ENCODE measurements at places on chromosomes 6 and 20.

GRCh38 chr6:88653936-88654335 lies 309.5 kb downstream of the RNGTT start:
- no peak for DNase-seq

GRCh38 chr6:166289207-166290060 lies 18.8 kb downstream of the PRR18 start:
- no peak for DNase-seq

DNA sequence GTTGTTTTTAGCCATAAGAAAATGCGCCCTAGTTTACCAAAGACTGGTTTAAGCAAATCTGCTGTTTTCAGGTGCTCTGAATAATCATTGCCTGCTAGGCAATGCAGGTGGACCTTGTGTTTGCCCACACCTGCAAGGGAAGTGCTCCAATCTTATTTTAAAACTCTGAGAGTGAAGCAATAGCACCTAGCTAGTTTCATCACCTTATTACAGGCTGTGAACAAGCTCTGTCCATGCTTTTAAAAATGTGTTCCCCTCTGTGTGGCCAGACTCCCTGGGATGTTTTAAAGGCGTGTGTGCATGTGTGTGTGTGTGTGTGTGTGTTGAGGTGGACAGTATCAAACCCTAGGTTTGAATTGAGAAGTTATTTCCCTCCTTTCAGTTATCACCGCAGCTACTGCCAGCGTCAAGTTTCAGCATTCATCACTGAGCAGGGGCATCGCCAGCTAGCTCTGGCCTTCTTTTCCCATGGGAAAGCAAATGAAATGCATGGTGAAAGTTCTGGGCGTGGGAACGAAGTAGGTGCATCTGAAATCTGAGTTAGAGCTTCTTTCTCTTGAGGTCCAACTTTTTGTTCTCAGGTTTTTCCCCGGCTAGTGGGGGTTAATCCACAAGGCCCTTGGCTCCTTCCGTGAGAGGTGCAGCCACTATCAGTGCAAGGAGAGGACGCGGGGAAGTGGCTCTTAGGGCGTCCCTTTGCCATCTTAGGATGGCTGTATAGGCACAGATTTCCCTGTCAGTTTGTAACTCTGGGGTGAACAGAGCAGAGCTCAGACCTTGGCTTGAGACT lies 30.8 kb downstream of the DUSP22 start:
- DNase-seq = no peak

DNA sequence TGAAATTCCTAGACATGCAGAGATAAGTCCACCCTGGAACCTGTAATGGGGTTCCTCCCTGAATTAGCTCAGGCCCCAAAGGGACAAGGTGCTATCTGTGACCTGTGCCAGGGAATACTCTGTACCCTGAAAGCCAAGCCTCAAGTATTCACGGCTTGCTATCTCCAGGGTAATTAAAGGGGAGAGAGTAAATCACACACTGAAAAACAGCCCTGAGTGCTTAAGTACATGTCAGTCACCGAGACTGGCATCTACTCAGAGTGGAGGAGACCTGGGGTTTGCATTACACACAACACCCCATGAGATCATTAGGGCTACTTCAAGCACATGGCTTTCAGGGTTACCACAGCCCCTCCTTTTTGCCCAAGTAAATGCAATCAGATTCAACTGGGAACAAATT lies 188.1 kb downstream of the CD83 start:
- no peak for DNase-seq

DNA sequence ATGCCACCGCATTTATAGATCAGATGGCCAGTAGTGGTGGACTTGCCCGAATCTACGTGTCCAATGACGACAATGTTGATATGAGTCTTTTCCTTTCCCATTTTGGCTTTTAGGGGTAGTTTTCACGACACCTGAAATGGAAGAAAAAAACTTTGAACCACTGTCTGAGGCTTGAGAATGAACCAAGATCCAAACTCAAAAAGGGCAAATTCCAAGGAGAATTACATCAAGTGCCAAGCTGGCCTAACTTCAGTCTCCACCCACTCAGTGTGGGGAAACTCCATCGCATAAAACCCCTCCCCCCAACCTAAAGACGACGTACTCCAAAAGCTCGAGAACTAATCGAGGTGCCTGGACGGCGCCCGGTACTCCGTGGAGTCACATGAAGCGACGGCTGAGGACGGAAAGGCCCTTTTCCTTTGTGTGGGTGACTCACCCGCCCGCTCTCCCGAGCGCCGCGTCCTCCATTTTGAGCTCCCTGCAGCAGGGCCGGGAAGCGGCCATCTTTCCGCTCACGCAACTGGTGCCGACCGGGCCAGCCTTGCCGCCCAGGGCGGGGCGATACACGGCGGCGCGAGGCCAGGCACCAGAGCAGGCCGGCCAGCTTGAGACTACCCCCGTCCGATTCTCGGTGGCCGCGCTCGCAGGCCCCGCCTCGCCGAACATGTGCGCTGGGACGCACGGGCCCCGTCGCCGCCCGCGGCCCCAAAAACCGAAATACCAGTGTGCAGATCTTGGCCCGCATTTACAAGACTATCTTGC lies 725 bp downstream of the EEF1A1 start:
- peak; percentile 65 for DNase-seq

- DNase-seq = no peak
Measured at GRCh38 chr20:19288636-19289035, 76.2 kb downstream of the SLC24A3 start.

DNA sequence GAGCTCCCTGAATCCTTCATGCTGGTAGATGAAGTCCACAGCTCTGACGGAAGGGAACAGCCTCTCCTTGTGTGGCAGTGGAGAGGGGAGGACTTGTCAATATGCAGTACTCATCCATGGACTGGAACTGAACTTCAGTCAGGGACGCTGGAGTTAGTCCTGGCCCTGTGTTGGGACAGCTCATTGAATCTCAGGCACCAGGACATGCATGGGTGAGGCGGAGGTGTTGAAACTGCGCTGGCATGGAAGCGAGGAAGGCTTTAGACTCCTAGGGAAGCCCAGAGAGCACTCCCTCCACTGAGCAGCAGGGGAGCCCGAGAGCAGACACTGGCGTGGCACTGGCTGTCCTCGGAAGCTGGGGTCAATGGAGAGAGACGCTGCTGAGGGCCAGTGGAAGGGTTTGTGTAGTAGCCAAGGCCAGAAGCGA lies 161.3 kb upstream of the GGTLC1 start:
- no peak for DNase-seq

- DNase-seq = no peak
Measured at GRCh38 chr6:167858086-167858591, 31.4 kb downstream of the AFDN start.

GRCh38 chr6:153959276-153959675 lies 79.8 kb upstream of the OPRM1 start:
- no peak for DNase-seq

DNA sequence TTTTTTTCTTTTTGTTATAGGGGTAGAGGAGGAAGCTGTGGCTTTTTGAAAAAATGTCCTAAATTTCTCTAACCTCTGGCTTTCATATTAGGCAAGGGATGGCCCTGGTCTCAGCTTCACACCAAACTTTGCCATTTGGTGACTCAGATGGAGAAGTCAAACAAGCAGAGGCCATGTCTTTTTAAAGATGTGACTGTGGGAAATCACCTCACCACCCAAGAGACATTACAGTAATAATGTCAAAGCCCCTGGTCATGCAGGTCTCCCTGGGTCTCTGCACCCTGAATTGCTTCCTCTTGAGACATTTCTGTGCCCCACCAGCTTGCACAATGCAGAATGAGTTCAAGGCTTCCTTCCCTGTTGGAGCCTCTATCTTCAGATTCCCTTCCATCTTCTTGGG lies 39.5 kb upstream of the ADGRF5 start:
- no peak for DNase-seq

- DNase-seq = no peak
Measured at GRCh38 chr6:101851911-101852310, 458.4 kb downstream of the GRIK2 start.

DNA sequence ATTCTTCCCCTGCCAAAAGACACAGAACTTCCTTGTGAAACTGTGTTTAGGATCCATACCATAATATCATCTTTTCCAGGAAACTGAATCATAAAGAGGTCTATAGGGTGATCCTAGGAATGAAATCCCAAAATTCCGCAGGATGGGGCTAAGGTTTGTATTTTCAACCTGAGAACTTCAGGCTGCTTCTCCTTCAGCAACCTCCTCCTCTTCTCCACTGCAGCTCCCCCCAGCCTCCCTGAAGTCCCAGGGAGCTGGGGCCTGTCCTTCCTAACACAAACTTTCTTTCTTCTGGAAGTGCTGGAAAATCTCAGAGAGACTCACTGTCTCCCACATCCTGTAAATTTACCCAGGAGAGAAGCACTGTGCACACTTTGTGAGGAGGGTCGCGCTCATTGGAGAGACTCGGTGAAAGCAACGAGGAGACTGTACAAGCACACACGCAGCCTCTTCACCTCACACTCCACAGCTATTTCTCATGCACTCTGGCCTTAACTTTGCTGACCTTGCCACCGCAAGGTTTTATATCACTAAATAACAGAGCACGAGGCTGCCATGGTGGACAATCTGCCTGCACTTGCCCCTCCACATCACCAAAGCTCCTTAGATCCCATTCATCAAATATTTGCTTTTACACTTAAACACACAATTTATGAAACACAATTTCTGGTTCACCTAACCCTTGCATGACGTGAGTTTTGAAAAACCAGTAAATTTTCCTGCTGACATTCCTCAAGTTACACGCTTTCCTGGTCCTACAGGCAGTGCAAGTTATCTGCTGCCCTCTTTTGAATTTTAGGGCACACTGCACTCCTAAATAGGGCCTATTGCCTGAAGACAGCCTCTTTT lies 14.3 kb downstream of the ID4 start:
- DNase-seq = peak; percentile 72

All from urothelium cell line (cell line).